ENCODE measurements at places on chromosomes 2 and 18.
A peak's percentile ranks its signal among the peaks of the same experiment; 100 is the strongest.

DNA sequence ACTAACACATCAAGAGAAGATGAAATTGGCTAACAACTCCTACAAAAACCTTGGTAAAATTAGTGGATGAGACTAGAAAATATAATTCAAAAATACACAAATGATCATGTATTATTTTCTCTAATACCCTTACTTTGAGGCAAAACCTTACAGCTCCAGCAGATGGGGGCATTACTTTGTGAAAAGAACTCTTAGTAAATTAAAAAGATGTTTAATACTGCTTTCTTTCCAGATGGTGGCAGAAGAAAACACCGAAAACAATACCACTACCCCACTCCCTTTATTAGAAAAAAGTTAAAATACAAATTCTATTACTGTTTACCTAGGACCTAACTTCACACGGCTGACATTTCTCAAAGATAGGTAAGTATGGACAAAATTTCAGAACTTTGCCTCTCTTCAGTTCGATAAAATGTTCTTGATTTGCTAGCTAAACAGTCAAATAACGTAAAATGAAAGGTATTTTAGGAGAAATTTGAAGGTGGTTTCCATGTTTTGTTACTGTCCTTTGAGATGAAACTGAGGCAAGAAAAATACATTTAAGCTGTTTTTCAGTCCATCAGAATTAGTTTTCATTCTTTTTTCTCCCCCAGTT, 30.6 kb downstream of the ORC4 start:
- peak; percentile 36 for DNase-seq

DNA sequence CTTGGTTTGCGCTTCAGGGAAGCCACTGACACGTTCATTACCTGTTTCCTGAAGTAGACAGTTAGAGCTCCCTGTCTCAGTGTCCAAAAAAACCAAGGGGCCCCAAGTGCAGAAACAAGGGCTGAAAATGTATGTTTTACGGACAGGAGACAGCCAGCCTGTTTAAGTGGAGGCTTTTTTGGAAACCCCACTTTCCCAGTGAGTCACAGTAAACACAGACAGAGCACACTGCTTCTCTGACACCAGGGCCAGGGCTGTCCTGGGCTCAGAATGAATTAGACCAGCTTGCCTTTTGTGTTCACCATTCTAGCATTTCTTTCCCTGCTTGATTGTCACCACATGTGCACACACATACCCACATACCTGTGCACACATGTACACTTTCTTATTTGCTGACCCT, 128.6 kb downstream of the SH3RF3 start:
- no peak for DNase-seq

GRCh38 chr2:55108456-55109160, 58.4 kb upstream of the RTN4 start:
- DNase-seq, result no peak

DNA sequence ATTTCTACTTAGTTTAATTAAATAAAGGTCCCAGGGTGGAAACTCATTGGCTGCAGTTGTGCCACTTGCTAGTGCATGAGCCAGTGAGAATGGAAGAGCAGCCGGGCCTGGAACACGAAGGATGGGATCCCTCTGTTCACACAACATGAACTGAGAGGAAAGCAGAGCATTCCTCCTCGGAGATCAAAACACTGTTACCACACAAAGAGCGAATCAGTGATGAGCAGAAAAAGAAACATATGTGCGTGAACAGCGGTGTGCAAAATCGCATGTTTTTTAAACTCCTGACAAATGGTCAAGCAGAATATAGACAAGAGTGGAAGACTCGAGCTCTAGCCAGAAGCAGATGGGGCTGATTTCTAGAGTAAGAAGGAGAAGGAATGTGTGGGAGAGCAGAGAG, 28.4 kb upstream of the ANKRD44 start:
- DNase-seq, result no peak

DNA sequence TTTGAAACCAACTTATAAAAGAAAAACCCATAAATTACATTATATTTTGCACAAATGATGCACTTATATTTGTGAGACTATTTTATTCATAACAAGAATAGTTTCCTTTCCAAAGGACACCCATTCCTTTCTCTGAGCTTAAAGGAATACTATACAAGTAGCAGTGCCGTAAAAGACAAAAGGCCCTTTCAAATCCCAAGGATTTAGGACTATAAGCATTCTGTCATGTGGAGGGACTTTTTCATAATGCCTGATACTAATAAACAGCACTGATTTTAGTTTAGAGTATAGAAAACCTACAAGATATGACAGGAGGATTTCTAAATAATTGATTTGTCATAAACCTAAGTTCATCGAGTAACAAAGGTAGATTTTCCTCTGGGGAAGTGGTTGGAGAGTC, 1134.2 kb upstream of the ZEB2 start:
- DNase-seq, result no peak

DNA sequence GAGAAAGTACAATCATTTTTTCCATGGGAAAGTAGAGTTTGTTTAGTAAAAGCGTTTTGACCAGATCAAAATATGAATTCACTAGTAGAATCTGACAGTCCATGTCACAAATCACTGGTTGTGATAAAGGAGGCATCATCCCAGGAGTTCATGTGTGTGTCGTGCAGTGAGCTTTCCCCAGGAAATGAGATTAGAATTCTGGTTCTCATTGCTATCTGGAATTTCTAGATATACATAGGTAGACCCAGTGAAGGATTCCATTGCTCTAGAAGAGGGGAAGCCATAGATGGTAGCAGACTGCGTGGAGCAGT, 206.6 kb downstream of the NCK2 start:
- DNase-seq, result no peak

DNA sequence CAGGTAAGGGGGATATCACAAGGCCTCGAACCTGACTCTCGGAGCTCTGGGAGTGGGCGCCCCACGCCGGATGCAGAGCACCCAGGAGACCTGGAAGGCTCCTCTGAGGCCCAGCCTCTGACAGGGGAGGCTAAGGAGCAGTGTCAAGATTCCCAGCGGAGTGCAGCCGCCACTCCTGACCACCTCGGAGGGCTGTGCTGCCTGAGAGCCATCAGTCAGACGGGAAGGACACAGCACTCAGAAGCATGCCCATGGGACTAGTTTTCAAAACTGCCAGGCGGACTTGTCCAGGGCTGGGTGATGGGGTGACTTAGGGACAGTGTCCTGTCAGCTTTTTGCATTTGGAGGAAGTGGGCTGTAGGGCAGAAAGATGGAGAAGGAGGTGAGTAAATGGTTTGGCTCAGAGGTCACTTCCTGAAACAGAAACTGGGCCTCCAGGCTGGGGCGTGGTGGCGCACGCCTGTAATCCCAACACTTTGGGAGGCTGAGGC, 34.6 kb upstream of the B3GNT7 start:
- DNase-seq, result no peak

GRCh38 chr2:157256626-157257025, 879 bp upstream of the GALNT5 start:
- DNase-seq, result no peak

DNA sequence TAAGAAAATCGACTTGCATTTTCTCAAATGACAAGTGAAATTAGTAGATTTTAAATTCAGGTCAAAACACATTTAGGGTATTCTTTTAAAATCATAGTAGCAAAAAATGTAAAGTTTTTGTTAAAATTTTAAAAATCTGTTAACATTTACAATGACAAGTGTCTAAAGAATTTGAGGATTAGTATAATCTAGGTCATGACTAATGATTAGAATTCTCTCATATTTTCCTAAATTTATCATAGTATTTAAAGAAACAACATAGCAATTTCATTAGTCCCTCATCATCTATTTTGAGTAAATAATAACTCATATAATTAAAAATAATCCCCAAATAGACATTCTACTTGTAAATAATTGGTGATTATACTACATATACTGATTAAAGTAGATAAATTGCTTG, 23.6 kb downstream of the THUMPD2 start:
- no peak for DNase-seq

GRCh38 chr18:9431296-9431695, 44.0 kb upstream of the RALBP1 start:
- no peak for DNase-seq

- no peak for DNase-seq
These were observed 21.0 kb downstream of the CIB4 start for GRCh38 chr2:26620031-26620605.

- no peak for DNase-seq
These were observed 103.1 kb downstream of the MCFD2 start for GRCh38 chr2:46812361-46813019.

GRCh38 chr2:111165084-111165483, 44.4 kb downstream of the BCL2L11 start:
- no peak for DNase-seq

DNA sequence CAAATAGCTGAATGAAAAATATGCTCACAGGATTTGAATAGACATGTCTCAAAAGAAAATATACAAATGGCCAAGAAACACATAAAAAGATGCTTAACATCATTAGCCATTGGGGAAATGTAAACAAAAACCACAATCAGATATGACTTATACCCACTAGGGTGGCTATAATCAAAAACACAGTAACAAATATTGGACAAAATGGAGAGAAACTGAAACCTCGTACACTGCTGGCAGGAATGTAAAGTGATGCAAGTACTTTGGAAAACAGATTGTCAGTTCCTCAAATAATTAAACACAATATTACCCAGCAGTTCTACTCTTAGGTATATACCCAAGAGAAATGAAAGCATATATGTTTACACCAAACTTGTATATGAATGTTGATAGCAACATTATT, 213.0 kb downstream of the PHLPP1 start:
- DNase-seq, result no peak

GRCh38 chr18:48544116-48544515, 5.3 kb downstream of the CTIF start:
- DNase-seq, result no peak

DNA sequence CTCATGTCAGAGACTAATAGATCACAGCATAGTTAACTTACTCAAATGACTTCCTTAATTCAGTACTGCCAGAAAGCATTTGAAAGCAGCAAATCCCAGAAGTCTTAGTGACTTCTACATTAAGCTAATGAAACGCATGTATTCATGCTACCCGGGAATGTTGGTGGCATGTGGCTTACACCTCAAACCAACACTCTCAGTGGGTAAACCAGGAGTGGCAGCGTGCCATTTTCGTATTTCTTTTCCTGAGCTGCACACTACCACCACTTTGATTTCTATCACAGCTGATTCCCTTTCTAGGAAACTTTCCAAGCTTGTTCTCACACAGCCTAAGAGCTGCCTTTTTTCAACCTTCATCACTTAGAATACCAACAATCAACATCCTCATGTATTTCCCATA, 646.6 kb downstream of the NRXN1 start:
- no peak for DNase-seq

DNA sequence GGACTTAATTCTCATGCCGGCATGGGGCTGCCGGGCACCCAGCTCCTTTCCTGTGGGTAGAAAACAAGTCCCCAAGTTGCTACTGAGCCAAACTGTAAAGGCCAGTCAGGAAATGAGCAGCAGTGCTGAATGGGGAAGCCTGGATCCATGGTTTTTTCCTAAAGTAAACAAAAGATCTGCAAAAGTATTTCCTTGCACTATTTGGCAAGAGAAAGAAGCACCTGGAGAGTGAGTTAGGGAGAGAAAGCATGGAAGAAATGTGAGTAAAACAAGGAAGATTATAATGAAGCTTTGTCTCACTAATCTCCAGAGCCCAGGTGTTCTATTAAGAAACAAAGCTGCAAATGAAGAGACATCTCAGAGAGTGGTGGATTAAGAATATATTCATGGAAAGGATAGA, 117.6 kb downstream of the METTL8 start:
- no peak for DNase-seq

DNA sequence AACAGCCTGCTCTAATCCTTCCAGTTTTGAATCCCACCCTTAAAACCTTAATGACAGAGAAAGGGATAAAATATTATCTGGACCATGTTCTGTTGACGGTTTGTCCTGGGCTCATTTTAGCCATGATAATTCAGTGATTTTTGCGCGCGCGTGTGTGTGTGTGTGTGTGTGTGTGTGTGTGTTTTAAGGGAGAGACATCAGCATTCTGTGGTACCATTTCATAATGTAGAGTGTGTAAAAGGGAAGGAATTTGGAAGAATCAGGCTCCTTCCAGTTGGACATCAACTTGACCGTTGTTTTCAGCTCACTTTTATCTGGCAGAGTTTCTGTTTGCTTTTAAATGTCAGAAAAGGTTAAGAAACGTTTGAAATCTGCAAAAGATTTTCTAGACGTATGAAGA, 535.5 kb downstream of the TNS1 start:
- DNase-seq, result no peak

DNA sequence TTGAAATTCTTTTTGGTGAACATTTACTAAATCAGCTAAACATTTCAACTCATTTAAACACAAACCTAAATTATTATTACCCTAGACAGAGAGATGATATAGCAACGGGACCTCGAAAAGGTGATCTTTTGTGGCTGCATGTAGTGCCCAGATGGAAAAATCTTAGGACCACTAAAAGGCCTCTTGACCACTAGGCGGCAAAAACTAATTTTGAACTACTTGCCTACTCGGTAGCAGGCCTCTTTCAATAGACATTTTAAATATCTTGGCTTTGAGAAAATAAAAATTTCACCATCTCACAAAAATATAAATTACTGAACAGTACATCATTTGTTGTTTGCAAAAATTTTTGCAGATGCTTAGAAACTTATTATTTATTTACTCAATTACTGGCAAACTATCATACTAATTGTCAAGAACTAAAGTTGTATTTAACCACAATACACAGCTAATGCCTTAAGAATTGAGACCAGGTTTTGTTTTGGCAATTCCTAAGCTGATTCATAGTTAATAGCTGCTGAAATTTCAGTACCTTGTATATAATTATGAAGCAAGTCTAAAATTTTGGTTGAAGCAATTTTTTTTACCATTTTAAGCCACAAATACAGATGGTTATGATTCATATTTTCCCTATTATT, 9.4 kb downstream of the COL3A1 start:
- no peak for DNase-seq

DNA sequence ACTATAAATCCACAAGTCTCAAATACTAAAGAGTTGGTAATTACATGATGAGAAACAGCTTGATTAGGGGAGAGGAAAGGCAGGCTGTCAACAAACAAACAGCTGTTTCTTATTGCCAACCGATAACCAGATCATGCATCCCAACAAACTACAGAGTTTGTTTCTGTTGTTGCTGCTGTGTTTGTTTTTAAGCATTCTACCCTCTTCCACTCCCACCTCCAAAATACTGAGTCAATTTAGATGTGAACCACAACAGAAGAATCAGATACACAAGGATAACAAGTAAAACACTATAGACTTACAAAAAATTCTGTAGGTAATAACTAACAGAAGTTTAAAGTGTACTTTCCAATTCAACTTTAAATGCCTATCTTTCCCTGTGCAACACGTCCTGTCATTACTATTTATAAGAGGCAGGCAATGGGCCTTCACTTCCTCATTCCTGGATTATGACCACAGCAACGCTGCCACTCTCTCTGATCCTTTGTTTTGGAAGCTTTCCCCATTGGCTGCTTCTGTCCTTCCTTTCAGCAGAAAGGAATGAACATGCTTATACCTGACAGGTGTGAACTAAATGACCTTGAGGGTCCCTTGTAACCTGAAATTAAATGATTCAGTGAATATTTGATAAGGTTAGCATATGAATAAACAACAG, 152.0 kb downstream of the SRBD1 start:
- no peak for DNase-seq
